ENCODE measurements at places on chromosomes 11 and 22.

DNA sequence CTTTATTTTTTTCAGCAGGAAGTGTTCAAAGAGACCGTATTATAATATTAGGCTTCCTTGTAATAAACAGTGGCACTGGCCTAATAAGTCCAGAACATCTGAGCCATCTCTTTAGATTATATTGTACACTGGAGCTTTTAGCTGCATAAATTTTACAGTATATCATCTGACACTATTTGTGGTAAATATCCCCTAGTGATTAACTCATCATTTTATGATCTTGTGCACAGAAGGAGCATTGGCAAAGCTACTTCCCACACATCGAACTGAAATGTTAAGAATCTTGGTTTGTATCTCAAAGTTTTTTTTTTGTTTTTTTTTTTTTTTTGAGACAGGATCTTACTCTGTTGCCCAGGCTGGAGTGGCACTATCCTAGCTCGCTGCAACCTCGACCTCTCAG lies 162.7 kb downstream of the HIPK3 start:
- DNase-seq, result no peak

DNA sequence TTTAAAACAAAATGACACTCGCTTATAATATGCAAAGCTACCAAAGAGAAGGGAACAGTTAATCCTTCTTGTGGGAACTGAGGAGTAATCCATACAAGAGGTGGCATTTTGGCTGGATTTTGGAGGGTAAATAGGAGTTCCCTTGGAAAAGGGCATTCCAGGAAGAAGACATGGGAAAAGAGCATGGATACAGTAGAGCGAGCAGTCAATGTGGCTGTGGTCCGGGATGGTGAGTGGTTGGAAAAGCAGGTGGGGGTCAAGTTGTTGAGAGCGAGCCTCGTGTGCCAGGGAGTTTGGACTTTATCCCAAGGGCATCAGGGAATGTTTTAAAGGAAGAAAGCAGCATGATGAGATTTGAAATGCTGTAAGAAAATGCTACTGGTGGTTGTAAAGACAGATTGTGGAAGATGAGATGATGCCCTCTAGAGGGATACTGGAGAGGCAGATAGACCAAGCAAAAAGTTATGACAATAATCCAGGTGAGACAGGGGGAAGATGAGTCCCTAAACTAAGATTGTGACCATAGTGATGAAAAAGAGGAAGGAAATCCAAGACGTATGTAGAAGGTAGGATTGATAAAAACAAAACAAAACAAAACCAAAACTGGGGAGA lies 3.8 kb upstream of the MMP7 start:
- no peak for DNase-seq

GRCh38 chr22:27749597-27750225 lies 51.8 kb downstream of the MN1 start:
- DNase-seq, result no peak

DNA sequence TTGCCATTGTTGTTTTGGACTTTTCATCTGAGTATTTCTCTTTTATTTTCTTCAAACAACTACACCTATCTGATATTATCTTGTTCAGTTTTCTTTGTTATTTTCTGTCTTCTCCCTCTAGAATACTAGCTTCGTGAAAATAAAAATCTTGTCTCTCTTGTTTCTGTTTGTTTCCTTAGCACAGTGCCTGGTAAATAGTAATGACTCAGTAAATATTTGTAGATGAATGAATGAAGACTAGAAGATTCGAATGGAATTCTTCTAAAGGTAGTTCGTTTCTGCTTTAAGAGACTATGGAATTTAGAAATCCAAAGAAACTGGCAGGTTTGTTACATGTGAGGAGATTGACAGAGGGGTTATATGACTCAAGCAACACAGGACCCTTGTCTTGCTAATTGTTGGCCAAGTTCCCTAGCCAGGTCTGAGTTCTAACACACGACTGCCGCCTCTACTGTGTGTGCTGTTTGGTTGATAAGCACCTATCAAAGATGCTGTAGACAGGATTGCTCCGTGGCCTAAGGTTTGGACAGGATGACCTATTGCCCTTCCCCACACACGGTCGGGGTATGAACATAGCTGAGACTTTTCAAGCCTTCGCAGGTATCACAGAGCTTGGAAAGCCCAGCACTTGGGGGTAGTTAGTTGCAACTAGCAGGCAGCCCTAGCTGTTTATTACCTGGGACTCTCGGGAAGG lies 831 bp upstream of the TMEM135 start:
- no peak for DNase-seq

DNA sequence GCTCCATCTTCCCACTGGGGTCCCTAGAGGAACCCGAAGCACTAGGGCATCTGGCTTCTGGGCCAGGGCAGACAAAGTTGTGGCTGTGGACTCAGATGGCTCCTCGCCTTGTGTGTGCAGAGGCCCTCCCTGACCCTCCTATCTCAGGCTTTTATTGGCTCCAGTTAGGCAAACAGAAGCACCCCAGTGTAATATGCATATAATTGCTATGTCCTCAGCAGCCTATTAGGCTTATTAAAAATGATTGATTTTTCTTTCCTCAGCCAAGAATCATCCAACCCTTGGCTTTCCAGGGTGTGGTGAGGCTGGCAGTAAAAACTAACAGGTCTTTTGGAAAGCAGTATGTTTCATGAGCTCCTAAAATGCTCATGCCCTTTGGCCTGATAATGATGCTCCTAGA lies 22.3 kb downstream of the UPB1 start:
- DNase-seq, result no peak

DNA sequence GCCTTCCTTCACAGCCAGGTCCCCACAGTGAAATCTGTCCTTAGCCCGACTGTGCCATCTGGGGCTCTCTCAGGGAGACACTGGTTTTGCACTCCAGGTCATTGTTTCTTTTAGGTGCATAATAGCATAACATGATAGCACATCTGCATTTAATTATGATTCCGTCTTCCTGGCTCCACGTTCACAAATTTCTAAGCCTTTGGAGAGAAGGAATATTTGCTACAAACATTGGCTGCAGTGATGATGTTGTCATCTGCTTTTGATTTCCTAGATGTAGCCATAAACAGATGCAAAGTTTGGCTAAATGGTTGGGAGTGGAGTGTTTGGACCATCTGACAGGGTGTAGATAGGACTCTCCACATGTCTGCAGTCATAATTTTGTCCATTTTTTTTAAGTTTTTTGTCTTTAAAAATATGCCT lies 12.0 kb upstream of the CAT start:
- DNase-seq, result no peak

DNA sequence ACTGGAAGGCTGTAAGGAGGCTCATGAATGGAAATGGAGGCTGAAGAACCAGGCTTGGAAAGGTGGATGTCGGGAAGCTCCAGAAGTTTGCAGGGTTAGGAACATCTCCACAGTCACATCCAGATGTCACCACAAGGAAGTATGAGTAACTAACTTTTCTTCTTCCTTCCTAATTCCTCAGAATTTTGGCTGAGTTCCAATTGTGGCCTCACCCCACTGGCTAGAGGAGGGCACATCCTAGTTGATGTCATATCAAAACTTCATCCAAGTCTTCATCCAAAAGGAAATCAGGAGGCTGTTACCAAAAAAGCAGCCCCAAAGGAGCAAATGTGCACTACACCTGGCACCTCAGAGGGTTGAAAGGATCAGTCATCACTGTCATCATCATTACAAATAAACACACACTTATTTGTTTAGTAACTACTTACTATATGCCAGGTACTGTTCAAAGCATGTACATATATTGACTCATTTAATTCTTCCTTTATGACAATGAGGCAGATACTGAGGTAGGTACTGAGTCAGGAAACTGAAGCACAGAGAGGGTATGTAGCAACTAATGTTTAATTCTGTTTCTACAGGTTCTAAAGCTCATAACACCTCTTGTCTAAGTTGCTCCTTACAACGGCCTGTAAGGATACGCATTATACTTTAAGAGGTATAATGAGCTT lies 7.3 kb upstream of the PTPN5 start:
- no peak for DNase-seq

- DNase-seq, result no peak
Observed at GRCh38 chr22:43297270-43298061, 45.7 kb downstream of the SCUBE1 start.

GRCh38 chr11:36362902-36363301 lies 66.8 kb downstream of the PRR5L start:
- no peak for DNase-seq

DNA sequence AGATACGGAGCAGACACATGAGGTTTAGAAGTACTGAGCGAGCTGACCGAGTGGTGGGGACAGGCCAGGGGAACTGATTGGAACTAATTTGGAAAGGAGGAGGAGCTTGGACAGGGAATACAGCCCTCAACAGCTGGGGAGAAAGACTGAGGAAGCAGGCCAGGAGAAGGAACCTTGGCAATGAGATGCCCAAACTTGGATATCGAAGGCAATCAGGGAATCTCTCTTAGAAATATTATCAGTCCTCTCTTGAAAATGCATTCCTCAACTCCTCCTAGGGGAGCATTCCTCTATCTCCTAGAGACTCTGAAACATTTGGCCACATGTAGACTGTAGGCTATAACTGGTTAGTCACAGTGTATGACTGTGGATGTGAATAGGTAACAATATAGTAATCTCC lies 284.6 kb downstream of the GUCY1A2 start:
- no peak for DNase-seq

- peak; percentile 42 for DNase-seq
Observed at GRCh38 chr11:120622189-120622875, 110.8 kb downstream of the GRIK4 start.

DNA sequence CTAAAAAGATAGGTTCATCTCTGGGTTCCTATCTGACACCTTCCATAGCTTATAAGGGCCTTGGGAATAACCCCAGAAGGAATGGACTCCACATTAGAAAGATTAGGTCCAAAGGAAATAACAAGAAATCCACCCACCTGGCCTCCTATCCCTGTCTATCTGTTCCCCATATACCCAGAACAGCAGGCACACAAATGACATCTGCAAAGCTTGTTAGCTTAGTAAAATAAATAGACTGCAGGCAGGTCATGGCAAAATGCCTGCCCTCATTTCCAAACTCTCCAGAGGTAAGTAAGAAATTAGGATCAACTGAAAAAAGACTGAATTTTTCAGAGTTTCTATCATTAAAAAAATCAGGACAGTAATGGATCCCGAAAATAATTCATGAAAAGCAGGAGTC lies 489.5 kb downstream of the DLG2 start:
- DNase-seq, result peak; percentile 49

DNA sequence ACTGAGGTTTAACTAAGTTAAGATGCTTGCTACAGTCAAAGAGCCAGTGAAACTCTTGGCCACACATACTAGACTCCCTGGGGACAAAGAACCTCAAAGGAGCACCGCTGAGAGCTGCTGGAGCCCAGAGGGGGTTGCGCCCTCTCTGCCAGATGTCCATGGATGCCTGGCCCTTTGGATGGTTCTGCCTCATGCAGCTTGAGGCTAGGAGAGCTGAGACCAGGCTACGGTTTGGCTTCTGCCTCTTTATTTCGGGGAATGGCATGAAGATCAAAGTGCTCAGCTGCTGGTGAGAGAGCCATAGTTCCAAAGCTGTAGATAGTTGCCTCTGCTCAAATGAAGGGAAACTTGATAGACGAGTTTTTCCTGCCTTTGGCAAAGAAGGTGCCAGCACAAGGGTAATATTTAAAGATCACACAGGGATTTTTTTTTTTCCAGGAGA lies 43.0 kb downstream of the RASSF10 start:
- peak; percentile 10 for DNase-seq

DNA sequence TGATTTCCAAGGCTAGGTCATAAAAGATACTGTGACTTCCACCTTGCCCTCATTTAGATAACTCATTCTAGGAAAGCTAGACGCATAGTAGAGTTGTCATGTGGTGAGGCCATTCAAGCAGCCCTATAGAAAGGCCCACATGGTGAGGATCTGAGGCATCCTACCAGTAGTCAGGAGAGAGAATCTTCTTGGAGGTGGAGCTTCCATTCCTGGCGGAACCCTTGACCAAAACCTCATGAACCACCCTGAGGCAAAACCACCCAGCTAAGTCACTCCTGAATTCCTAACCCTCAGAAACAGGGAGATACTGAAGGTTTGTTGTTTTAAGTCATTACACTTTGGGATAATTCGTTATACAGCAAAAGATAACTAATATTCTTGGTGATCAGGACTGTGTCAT lies 2.9 kb upstream of the HDHD5 start:
- DNase-seq, result no peak

DNA sequence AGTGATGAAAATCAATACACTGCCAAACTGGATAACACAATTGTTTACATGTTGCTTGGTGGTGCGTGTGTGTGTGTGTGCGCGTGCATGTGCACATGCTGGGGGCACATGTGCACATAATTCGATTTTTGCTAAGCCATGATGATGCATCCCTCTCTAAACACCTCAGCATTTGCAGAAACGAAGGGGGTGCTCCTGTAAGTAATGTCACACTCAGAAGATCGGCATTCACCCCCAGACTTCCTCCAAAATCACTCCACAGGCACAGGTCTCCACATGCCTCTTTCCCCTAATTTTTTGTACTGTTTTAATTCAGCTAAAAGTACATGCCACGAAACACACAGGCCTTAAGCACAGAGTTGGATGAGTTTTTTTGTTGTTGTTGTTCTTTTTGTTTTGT lies 341.5 kb downstream of the SHANK2 start:
- no peak for DNase-seq

- DNase-seq, result no peak
Observed at GRCh38 chr11:128047026-128047425, 540.3 kb downstream of the ETS1 start.

GRCh38 chr22:39343259-39344045 lies 6.3 kb upstream of the SYNGR1 start:
- peak; percentile 11 for DNase-seq

DNA sequence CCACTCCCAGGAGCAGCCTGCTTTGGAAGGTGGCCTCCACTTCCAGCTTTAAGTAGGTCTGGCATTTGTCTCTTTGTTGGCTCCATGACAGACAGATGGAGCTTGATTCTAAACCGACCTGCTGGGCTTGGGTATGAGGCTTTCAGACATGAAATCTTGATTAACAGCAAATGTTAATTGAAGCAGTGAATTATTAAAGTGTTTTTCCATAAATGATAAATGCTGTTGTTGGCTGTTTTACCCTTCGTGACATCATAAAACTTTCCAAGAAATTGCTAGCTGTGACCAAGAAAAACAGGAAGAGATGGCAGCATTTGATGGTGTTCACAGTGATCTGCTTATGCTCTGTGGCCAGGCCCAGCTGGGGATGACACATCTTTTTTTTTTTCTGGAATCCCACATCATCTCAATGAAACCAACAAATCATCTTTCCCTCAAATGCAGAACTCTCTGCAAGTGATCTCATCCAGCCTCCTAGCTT lies 66.1 kb downstream of the RBMXL2 start:
- DNase-seq, result no peak
